ENCODE measurements at places on chromosomes 5 and 9.

DNA sequence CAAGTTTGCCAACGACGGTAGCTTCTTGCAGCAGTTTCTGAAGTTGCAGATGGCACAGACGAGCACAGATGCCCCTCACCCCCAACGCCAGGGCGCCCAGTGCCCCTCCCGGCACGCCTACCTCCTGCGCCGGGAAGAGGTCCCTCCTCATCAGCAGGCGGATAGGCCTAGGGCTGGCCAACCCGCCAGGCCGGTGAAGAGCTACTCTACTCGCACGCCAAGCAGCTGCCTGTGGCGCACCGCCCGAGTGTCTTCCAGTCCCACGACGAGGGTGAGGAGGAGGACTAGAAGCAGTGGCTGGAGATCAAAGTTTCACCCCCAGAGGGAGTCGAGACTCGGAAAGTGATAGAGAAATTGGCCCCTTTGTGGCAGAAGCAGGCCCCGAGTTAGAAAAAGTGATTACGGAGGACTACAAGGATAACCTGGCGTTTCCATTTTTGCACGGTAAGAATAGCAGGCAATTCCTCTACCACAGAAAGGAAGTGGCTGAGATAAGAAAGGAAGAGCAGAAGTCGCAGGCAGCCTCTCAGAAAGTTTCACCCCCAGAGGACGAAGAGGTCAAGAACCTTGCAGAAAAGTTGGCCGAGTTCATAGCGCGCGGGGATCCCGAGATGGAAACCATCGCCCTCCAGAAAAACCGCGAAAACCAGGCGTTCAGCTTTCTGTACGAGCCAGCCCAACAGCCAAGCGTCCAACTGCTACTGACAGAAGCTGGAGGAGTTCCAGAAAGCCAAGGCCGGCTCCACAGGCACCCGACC, 170.4 kb downstream of the HINT1 start:
- DNase-seq, result no peak

GRCh38 chr5:149902177-149902576, 42.4 kb downstream of the PDE6A start:
- DNase-seq, result no peak

DNA sequence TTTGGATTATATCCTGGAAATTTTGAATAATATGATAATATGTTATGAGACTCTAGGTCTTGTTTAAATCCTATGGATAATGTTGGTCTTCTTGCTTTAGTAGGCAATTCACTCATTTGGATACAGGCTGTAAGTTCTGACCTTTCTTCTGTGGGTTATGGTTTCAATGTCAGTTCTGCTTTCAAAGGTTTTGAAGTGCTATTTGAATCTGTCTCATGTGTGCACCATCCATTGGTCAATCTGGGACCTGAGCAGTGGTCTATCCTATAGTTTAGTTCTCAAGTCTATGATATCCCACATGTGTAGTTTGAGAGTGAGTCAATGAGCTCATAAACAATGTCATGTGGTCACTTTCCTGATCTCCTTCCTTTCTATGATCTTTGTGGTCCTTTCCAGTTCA, 94.4 kb downstream of the RMI1 start:
- DNase-seq, result no peak

DNA sequence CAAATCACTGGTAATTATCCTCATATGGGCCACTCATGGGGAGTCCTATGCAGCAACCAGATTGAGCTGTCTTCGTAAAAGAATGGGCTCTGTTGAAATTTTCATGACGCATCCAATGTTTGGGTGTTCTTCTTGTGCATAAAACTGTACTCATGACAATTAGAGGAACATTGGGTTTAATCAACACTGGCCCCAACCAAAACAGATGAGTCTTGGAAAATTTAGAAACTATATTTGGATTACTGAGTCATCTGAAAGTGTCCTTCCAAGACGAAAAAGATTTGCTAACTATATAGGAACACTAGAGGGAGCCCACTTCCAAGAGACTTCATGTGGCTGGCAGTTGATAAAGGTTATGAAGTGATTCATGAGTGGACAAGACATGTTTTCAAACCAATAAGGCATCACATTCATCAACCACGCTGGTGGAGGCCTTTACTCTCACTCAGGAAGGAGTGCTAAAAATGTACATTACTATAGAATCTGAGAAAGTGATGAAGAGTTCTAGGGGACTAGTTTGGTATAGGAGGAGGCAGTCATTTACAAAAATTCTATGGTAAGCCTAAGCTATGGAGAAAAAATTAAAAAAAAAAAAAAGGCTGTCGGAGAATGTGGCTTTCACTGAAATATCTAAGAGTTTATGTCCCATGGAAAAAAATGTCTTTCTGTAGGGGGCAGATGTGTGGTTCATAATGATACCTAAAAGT, 313.5 kb downstream of the PRDM9 start:
- DNase-seq, result no peak

DNA sequence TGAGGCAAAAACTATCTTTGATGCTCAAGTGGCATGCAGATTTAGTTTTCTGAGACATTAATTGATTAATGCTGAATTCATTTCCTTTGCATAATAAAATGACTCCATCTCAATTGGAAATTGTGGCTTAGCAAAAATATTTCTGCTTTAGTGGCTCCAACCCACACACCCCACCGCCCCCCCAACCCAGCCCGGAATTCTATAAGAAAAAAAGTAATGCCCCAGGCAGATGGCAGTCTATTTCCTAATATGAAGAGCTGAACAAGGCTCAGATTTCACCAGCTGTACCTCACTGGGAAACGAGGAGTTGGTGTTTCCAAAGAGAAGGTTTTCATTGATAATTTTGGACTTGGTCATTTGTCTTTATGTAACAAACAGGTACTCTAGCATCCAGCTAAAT, 182.1 kb downstream of the FBN2 start:
- no peak for DNase-seq
